Right kidney (tissue), 9 donors: ENCODE measurements at places on chromosomes 6 and 20.

DNA sequence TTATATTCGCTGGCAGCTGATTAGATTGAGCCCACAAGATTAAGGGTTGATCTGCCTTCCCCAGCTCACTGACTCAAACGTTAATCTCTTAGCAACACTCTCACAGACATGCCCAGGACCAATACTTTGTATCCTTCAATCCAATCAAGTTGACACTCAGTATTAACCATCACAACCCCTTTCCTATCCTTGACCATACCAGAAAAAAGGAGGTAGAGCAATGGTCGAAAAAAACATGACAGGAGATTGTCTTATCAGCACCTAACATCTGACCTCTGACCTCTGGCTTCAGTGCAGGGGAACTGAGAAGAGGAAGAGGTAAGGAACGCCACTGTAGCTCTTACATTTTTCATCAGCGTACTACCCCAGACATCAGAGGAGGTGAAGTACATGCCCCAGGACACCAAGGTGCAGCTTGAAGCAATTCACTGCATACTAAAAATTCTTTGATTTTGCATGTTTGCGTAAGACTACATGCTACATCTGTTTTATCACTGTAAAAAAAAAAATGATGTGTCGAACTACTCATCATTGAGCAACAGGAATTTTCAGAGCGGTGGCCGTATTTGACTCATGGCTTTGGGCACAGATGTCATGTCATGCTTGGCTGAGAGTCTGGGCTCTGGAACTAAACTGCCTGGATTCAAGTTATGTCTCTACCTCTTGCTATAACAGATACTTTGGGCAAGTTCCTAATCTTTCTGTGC lies 188.0 kb upstream of the TAB2 start:
- no peak for DNase-seq

DNA sequence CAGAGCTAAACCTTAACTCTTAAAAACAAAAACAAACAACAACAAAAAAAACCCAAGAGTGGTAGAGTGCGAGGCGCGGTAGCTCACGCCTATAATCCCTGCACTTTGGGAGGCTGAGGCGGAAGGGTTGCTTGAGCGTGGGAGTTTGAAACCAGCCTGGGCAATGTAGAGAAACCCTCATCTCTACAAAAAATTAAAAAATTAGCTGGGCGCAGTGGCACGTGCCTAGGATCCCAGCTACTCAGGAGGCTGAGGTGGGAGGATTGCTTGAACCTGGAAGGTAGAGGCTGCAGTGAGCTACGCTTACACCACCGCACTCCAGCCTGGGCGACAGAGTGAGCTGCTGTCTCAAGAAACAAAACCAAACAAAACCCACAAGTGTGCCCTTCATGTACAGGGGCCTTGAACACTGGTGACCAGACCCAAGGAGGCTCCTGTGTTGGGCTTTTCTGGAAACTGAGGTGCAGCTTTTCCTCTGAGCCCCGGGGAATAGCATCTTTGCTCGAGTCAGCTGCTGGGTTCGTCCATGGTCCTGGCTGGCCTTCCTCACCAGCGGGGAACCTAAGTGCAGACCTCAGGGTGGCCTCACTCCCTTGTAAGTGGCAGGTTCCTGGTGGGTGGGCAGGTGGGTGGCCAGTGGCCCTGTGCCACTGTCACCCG lies 39.9 kb downstream of the PYGB start:
- DNase-seq = no peak

GRCh38 chr6:83488861-83489260 lies 23.5 kb upstream of the PRSS35 start:
- DNase-seq = no peak

- DNase-seq = no peak
Measured at GRCh38 chr20:45509091-45509490, 6.3 kb downstream of the SPINT3 start.

DNA sequence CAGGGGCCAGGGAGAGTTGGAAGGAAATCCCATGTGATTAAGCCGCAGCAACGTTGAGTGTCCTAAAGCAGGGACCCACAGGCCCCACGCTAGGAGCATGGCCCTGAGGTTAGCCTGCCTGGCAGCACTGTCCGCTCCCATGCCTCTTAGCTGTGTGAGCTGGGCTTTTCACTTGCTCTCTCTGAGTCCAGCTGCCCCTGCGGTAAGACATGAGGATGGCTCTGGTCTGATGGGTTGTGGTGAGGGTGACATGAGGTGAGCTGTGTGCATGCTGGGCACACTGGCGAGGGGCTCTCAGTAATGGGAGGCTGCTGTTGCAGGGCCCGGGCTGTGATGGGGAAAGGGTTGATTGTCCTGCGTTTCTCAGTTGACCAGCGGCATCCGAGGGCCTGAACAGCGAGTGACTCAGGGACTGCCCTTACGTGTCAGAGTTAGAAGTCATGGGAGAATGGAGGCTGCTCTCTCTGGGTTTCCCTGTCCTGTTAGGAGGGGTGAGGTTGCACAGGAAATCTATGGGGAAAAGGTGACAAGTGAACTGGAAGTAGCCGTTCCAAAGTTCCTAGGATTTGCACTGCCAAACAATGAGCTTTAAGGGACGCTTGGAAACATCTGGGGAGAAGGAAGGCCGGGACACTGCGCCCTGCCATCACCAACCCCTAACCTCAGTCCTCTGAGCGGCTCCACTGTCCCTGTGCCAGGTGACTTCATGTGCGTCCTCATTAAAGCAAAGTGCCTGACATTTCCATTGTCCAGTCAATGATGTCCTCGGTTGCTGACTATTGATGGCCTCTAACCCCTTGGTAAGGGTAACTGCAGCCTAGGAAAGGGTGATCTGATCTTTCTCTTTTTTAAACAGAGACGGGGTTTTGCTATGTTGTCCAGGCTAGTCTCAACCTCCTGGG lies 51.3 kb downstream of the ADNP start:
- DNase-seq = no peak

DNA sequence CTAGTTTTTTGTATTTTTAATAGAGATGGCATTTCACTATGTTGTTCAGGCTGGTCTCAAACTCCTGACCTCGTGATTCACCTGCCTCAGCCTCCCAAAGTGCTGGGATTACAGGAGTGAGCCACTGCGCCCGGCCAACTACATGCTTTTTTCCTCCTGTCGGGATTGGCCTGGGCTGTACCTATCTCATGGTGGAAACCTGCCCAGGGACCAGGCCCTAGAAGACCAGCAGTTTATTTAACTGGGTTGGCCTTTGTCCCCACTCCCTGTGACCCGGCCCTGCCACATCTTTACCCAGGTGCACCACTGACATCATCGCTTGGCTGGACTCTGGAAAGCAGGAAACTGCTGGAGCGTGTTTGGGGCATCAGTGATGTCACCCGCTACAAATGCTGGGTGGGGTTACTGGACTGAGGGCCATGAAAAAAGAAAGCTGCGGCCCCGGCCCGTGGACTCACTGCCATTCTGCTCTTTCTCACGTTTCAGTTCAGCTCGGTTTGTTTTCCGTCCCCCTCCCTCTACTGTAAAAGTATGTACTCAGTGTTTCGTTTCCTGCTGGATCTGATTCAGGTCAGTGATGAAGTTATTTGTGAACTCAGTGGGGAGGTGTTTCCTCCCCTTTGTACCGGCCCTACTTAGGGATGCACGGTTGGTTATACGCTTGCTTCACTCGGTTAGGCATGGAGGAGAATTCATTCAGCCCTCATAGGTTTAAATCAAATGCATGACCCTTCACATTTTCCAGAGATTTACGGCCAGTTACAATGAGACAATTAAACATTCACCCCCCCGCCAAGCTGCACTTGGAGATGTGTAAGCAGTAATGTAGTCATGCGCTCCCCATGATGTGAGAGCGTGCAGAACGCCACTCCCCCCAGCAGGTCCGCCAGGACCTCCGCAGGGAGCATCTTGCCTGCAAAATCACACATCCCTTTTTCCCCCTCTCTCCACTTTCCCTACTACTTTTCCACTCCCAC lies 179.3 kb downstream of the MTHFD1L start:
- peak; percentile 85 for DNase-seq

GRCh38 chr6:149231778-149232177 lies 85.7 kb upstream of the TAB2 start:
- no peak for DNase-seq

DNA sequence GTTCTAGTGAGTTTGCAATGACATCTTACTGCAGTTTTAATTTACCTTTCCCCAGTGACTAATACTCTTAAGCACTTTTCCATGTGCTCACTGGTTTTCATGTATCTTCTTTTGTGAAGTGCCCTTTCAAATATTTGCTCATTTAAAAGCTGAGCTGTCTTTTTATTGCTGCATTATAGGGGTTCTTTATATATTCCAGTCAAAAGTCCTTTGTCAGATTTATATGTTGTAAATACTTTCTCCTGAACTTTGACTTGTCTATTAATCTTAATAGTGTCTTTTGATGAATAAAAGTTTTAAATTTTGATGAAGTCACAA lies 50.2 kb upstream of the ELOVL5 start:
- no peak for DNase-seq

DNA sequence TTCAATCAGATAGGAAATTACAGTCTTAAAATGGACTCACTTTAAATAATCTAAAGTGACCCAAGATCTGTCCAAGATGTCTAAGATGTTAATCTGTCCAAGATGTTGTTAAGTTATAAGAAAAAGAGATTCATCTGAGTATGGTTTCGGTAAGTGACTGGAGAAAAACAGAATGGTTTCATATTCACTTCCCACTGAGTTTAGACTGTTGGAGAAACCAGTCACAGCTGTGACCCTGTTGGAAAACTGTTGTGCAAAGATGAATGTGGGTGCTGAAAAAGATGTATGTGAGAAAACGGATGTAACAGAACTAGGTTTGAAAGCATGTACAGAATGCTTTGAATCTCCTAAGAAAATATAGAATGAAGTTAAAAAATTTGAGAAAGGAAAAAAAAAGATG lies 325.9 kb downstream of the COL12A1 start:
- no peak for DNase-seq

DNA sequence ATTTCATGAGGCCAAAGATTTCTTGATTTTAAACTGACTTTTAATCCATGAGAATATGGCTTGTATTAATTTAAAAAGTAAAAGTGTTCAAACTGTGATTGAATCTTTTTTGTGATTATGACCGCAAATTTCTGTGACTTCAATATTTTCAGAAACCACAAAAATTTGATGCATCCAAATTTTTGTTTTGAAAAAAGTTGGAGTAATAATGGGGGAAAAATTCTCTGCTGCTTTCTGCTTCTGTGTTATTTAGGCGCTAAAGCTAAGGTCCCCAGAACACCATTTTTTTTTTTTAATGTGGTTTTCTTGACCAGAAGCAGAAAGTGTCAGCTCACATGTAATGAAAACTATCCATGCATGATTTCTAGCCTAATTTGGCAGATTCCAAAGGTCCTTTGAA lies 65.3 kb downstream of the GRIK2 start:
- DNase-seq = no peak

DNA sequence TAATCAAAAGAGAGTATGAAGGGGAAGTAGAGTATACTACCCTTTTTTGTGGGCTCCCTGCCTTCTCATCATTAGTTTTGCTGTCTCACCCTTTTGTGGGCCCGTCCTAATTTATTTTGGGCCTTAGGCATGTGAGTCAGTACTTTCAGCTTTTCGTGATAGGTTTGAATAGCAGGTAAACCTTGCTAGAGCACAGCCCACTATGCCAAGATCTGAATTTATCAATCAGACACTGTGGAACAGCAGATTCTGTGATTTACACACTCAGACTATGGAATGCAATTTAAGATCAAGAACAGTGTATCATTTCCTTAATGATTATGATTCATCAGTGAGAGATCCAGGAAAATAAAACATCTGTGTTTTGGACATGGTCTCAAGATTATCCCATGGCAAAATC lies 1117.1 kb downstream of the KHDRBS2 start:
- no peak for DNase-seq

DNA sequence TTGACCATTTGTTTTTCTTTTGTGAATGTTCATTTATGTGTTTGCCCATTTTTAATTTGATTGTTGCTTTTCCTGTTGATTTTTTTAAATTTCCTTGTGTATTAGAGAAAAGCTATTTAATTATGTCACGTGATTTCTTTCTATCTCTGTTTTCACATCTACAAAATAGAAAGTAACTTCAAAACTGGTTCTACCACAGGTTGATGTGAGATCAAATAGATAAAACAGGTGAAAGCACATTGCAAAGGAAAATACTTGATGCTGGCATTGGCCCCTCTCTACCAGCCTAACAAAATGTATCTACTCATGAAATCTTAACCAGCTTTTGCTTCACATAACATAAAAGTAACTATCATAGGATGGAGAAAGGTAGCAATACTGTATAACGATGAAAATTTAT lies 129.2 kb downstream of the TMEM242 start:
- no peak for DNase-seq

DNA sequence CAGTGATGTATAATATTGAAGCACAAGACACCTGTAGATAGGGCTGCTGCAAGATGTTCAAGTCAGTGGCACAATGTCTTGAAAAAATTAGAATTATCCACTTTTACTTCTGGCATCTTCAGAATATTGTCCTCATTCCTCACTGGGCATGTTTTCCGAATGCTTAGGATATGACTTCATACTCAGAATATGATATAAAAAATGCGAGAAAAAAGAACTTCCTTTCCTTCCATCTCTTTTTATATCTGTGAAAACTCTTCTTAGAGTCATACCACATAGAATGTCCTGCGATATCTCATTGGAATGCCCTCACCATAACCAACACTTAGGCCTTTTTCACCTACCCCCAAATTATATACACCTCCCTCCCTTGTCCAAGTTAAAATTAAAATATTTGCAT lies 4.6 kb downstream of the MAS1L start:
- DNase-seq = no peak
